Activated T-helper 9 cell treated with anti-CD3 and anti-CD28 coated beads, Interleukin-2, amount 50 U/mL, for 16 hours (primary cell): ENCODE measurements at places on chromosomes 7 and 10.

DNA sequence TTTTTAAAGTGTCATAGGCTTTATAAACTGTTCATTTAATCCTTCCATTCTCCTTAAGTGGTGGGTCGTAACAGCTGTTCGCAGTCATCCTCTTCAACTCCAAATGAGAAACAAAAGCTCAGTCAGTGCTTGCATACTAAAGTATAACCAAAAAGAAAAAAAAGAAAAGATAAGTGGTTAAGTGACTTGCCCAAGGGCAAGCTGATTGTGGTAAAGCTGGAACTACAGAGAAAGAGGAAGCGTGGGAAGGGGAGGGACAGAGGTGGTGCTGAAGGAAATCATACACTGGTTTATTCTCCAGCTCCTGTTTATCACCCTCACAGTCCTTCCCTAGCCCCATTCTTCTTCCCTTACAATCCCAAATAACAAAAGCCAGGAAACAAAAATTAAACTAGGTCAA lies 29.6 kb downstream of the IDE start:
- no peak for DNase-seq

GRCh38 chr7:106779877-106780276 lies 85.2 kb upstream of the PIK3CG start:
- no peak for DNase-seq

GRCh38 chr7:96822824-96823223 lies 113.2 kb upstream of the SEM1 start:
- no peak for DNase-seq

- no peak for DNase-seq
Observed at GRCh38 chr10:35700487-35700882, 58.4 kb upstream of the FZD8 start.

DNA sequence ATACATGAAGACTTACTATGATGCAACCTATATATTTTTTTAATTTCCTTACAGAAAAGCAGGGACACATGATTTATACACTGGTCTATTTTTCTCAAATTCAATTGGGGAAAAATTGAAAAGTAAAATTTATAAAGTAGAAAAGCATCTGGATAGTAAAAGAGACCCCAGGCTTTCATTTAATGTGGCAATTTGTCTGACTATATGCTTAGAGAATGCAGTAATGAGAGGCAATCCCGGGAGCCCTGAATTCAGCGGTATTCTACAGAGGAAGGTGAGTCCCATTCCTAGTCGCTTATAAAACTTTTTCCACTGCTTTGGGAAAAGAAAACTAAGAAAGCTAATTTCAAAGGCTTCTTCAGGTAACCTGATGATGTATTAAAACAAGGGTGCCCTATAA lies 167.1 kb downstream of the SEMA3D start:
- DNase-seq = no peak

GRCh38 chr10:117710181-117710798 lies 167.7 kb downstream of the EMX2 start:
- DNase-seq = no peak

GRCh38 chr7:24587853-24588252 lies 14.6 kb downstream of the PALS2 start:
- DNase-seq = no peak

- DNase-seq = no peak
Observed at GRCh38 chr10:108443636-108444035, 1279.1 kb upstream of the SORCS1 start.

DNA sequence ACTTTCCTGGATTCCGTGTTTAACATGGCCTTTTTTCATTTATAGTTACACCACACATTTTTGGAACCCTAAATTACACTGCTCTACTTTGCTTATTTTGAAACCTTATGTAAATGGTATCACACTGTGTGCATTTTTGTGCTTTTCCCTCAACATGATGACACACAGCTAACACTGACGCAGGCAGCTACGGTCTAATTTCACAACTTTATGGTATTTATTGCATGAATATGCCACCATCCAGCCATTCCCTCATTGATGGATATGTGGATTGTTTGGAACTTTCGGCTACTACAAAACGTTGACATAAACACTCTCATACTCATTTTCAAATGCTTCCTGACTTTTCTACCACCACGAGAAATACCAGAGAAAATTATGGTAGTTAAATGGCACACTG lies 6.9 kb downstream of the PAPOLB start:
- DNase-seq = no peak

GRCh38 chr7:17408245-17408903 lies 109.9 kb downstream of the AHR start:
- no peak for DNase-seq

DNA sequence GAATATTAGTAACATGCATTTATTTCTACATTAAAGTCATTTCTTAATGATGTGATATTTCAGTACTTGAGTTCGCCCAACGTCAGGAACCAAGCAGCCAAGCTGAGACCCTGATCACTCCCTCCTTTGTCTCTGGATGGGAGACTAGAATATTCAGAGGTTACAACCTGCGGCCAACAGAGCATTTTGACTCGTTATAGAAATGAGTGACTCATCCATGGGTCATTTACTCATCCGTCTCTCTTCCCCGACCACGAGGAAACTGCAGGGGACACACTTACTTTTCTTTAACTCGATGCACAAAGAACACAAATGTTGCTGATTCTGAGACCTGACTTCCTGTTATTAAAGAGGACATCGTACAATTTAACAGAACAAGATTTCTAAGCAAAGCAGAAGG lies 343.3 kb downstream of the FRMD4A start:
- DNase-seq = no peak

DNA sequence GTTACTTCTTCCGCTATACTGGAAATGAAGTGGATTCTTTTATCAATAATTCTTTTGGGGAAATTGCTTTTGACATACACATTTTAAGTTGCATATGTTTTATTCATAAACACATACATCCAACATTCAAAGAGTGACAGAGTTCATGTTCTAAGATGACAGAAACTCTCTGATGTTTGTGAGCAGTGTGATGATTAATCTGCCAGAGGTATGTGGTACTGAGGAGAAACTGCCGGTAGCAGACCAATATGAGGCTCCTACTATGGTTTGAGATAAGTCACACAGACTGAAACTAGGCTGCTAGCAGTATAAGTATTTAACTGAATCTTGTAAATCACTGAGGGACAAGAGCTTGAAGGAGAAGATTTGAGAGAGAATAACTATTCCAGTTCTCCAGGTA lies 524.1 kb upstream of the SEMA3D start:
- no peak for DNase-seq

DNA sequence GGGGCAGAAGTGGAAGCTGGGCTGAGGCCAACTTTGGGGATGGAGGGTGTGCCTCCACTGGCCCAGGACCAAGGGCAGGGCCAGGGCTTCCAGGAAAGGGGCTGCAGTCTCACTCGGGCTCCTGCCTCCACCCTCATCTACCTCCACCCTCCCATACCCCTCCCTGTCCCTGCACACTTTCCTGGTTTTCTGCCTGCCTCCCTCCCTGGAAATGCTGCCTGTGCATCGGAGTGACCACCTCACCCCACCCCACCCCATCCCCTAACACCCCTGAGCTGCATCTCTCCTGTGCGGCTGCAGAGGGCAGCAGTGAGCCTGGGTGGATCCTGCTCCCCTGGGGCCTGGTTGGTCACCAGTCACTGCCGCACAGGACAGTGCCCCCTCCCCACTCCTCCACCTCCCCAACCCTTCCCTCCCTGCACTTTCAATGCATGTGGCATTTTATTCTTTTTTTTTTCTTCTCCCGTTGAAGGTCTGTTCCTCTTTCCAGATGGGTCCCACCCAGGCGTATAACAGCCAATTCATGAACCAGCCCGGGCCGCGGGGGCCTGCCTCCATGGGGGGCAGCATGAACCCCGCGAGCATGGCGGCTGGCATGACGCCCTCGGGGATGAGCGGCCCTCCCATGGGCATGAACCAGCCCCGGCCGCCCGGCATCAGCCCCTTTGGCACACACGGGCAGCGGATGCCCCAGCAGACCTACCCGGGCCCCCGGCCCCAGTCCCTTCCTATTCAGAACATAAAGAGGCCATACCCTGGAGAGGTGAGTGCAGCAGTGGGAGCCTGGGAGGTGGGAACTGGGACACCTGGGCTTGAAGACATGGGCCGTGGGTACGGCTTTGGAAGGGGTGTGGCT lies 54.1 kb upstream of the PPIF start:
- DNase-seq = no peak

- no peak for DNase-seq
Observed at GRCh38 chr10:118723466-118723865, 31.3 kb downstream of the CACUL1 start.

DNA sequence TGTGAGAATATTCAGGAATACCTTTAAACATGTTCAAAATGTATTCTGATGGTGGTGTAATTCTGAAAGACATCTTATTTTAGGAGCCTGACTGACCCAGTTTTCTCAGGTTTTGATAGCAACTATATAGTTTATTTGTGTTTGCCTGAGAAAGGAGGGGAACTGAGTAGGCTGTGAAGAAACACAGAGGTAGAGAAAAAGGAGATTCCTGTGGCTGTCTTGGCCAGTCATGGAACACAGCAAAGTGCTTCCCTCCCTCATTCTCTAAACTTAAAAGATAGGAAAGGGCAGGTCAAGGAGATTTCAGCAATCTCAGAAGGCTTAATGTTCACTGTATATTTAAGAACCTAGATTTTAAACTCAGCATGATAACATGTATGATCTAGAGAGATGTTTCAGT lies 43.5 kb downstream of the ZMYND11 start:
- no peak for DNase-seq

DNA sequence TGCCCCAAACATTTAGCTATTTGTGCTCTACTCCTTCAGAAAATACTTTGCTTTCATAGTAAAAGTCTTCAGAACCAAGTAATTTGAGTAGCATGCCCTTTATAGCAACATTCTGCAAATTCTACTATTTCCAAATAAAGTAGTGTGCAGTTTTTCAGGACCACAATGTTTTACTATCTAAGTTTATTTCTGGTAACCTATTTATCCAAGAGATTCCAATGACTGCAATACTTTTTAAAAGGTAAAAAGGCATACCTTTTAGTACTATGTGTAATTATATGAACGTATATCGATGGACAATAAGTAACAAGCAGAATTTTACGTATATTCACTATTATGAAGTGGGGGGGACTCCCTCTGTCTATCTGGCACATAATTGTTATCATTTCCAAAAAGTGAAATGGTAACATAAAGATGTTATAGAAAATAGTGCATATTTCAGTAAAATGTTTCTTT lies 6.9 kb upstream of the CAV2 start:
- DNase-seq = no peak

- no peak for DNase-seq
Observed at GRCh38 chr10:72509206-72509799, 116.6 kb downstream of the MICU1 start.
